CD4-positive, alpha-beta T cell treated with Interleukin-10 for 1 hour (primary cell): ENCODE measurements at places on chromosomes 11 and 22.
A peak's percentile ranks its signal among the peaks of the same experiment; 100 is the strongest.

DNA sequence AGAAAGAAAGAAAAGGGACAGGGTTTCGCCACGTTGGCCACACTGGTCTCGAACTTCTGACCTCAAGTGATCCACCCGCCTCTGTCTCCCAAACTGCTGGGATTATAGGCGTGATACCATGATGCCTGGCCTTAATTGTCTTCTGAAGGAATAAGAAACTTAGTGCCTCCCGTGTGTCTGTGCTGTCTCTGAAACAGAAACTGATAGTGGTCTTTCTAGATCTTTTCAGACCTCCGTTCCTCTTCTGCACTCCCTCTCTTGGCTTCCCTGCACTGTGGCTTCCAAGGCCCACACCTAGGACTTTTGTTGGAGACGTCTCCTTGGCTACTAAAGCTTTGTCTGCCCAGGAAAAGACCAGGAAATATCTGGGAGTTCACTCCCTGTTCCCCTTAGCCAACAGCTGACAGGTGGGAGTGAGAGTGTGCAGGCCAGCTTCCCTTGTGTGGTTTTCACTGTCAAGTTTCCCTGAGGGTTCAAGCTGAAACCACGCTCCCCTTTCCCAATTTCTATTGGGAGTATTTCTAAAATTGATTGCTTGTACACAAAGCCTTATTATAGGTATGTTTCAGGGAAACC lies 10.1 kb upstream of the HTR3B start:
- no peak for DNase-seq

DNA sequence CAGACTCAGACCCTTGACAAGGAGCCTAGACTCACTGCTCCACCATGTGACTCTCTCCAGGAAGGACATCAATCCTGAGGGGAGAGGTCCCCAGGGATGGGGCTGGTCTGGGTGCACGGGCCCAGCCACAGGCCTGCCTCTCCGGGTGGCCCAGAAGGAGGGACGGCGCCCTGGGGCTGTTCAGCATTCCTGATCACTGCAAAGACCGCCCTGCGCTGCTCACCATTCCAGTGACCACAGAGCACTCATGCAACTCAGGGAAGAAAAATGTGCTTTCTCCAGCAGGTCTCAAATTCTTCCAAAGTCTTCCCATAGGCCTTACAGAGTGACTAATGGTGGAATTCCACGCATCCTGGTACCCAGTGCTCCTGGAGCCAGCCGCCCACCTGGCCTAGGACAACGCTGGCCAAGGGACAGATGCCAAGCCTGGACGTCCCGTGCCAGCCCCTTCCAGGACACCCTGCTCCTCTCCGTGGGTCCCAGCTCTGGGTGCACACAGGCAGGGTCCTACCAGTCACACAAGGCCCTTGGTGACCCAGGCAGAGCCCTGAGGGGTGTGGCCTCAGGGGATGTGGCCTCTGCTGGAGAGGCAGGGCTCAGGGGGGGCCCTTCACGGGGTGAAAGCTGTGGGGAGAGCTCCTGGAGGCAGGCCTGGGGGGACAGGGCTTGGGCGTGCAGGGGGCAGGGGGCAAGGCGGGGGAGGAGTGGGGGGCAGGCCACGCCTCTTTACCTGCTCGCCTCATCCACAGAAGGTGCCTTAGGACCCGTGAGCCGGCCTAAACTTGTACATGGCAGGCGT lies 178.8 kb downstream of the IGLL1 start:
- DNase-seq: no peak

GRCh38 chr11:2190657-2191471 lies 19.2 kb upstream of the TH start:
- peak; percentile 7 for DNase-seq

GRCh38 chr11:95991101-95991500 lies 67.2 kb upstream of the MTMR2 start:
- DNase-seq: no peak

GRCh38 chr11:19472679-19473078 lies 231.9 kb upstream of the E2F8 start:
- DNase-seq: no peak

- DNase-seq: no peak
These were observed 414.4 kb upstream of the CADM1 start for GRCh38 chr11:115918576-115918975.

GRCh38 chr11:118939953-118940598 lies 14.3 kb upstream of the BCL9L start:
- peak; percentile 50 for DNase-seq

- DNase-seq: no peak
These were observed 40.5 kb upstream of the TOP3B start for GRCh38 chr22:22022947-22023534.

GRCh38 chr11:122246874-122247273 lies 130.9 kb upstream of the BLID start:
- DNase-seq: no peak

GRCh38 chr11:68962527-68963250 lies 18.1 kb downstream of the MRGPRD start:
- DNase-seq: peak; percentile 52

- DNase-seq: no peak
These were observed 3.3 kb downstream of the DDT start for GRCh38 chr22:23970816-23971486.
